ENCODE measurements at places on chromosomes 3 and 15.

- no peak for DNase-seq
Observed at GRCh38 chr15:40198355-40199085, 37.7 kb downstream of the BUB1B start.

- no peak for DNase-seq
Observed at GRCh38 chr3:193960487-193961274, 175.3 kb upstream of the HES1 start.

GRCh38 chr15:74272812-74273211 is 36.7 kb downstream of the CCDC33 start:
- no peak for DNase-seq

GRCh38 chr3:78690766-78691165 is 1077.0 kb downstream of the ROBO1 start:
- DNase-seq = no peak

GRCh38 chr3:124831628-124832199 is 55.5 kb downstream of the ITGB5 start:
- no peak for DNase-seq

GRCh38 chr15:39974656-39975230 is 40.8 kb downstream of the EIF2AK4 start:
- DNase-seq = no peak

- no peak for DNase-seq
Observed at GRCh38 chr3:186149319-186149960, 40.6 kb upstream of the ETV5 start.

- DNase-seq = no peak
Observed at GRCh38 chr3:108085810-108086350, 5.0 kb downstream of the CD47 start.

DNA sequence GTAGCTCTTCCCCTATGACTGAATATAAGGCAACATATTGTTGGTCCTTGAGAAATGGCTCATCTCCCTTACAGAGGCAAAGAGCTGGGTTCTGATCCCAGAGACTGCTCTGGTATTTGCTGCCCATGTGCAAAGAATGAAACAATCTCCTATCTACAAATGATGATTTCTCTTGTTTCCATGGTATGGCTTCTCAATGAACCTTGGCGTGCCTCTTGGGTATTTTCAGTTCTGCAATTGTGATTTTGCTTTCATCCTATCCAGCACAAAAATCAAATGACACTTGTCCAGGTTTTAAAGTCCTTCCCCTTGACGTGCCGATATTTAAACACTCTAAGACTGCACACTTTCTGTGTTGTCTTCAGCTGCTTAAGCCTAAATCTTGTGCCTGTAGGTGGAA is 109.8 kb upstream of the NR2F2 start:
- DNase-seq = no peak

DNA sequence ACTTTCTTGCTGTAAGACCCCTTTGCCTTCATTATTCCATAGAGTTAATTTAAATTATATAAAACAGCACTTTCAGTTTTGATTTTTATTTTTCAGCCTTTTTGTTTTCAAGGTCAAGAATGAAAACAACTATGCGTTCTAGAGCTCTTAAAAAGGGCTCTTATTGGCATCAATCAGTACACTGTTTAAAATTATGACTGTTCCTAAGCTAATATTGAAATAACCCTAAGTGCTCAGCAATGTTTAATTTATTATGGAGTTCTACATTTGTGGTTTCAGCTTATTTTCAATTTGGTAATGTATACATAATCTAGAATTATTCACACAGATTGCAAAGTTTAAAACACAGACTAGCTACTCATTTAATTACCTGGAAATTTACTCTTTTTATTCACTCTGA is 179.4 kb downstream of the MBNL1 start:
- DNase-seq = no peak

GRCh38 chr15:39896846-39897245 is 23.2 kb downstream of the GPR176 start:
- no peak for DNase-seq

DNA sequence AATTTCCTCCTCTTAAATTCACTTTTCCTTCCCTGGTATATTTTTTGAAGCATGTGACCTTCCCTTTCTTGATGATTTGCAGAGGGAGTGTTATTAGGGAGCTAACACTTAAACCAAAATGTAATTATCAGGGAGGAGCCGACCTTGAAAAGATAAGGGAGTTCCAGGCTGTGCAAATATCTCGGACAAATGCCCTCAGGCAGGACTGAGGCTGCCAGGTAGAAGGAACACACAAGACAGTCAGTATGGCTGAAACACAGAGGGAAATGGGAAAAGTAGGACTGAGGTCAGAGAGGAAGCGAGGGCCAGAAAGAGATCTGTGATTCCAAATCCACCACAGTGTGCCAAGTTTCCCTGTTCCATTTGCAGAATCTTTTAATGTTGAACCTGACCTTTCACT is 221.0 kb downstream of the CNTN3 start:
- DNase-seq = no peak

DNA sequence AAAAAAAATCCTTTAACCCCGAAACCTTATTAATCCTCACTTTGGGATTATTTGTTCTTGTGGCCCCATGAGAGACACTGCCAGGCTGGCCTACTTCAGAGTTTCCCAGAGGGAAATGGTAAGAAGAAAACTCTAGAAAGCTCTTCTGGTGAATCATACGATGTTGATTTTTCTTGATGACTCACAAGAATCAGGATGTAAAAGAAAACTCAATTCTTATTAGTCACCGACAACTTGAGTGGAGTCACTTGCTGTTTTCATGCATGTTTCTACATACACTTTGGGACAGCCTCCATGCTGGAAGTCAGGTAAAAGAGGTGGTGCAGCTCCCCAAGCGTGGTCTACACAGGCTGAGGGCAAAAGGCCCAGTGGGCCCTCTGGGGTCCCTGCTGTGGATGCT is 42.8 kb downstream of the MYO5C start:
- DNase-seq = no peak

DNA sequence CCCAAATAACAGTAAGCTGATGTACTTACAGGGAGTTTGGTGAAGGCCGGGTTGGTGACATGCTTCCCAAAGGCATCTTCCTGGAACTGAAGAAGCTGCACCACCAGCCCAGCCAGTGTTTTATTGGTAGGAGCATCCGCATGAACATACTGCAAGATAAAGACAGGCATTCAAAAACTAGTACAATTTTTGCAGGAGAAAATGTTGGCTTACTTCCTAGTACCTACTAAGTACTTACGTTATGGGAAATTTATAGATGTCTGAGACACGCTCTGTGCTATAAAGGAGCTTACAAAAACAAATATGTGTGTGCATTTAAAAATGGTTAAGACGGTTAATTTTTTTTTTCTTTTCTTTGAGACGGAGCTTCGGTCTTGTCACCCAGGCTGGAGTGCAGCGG is 8.9 kb downstream of the SMARCC1 start:
- DNase-seq = no peak
